ENCODE measurements at places on chromosomes 7 and 10. TPM values are rescaled to one million over a fixed set of nuclear protein-coding genes. Genes with fewer than 3 reads are reported as not detected.

SPDYE16 gene
- 0.26 TPM for total RNA-seq

RAB19 gene
- total RNA-seq, result not detected

ADAMTS14 gene
- 0.11 TPM for total RNA-seq

CDH23 gene
- 6.0 TPM for total RNA-seq

Data from right cardiac atrium (tissue), 5 donors.